ENCODE measurements at places on chromosomes 3 and 15.

DNA sequence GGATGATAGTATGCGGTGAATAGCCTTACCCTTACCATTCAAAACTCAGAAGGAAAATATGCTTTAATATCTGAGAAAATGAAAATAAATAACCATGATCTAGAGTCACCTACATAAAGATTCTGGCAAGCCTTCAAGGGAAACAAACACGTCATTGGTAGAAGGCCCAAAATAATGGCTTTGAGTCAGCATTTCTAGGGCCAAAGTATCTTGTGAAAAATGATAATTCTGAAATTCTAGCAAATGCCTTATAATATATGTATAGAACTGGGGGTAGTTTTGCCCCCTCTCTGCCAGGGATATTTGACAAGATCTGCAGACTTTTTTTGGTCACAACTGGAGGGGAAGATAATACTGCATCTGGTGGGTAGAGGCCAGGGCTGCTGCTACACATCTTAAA lies 15.4 kb downstream of the PLSCR1 start:
- DNase-seq: no peak
- peaks cover 8% of the 10 kb centered on the region for H3K36me3 ChIP-seq
- H3K4me1 ChIP-seq: peaks cover 16% of the 10 kb centered on the region
- H3K27ac ChIP-seq: no peak overlapping the region
- no peaks in the 10 kb centered on the region for H3K27me3 ChIP-seq

GRCh38 chr15:83928392-83928734 lies 274.4 kb downstream of the ADAMTSL3 start:
- no peak for DNase-seq
- H3K4me1 ChIP-seq: no peaks in the 10 kb centered on the region
- no peak overlapping the region for H3K27ac ChIP-seq
- no peak overlapping the region for H3K4me3 ChIP-seq

DNA sequence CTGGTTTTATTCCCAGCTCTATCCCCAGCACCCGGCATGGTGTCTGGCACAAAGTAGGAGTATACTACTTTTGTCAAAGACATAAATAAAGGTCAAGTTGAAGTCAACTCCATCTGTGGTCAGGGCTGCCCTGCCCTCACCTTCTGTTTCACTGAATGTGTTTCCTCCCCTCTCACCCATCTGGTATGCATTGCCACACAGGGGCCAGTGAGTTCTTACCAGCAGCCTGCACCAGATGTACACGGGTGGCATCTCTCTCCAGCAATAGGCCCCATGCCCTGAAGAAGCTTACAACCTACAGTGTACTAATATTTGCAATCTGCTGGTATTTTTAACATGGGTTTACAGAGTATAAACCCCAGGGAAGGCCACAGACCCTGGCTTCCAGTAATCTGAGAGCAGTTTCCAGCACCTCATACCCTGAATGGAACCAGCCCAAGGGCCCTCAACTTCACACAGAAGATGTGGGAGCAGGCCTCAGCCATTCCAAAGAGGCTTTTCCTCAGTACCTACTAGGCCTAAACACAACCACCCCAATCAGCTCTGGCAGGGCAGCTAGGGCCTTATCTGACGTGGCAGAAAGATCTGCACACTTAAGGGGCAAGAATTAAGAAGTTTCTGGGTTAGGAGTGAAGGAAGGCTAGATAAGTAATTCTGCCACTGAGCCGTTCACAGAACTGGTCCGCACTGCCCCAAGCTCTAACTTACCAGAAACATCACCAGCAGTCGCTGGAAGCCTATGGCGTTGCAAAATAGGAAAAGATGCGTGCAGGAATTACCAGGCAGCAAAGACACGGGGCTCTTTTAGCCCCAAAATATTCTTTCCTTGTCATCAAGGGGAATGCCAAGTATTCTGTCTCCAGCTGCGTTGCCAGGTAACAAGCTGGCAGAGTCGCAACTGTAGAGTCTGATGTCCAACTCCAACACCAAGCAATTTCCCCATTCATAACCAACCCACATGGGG lies 2.1 kb downstream of the IDH2 start:
- H3K4me3 ChIP-seq: peak overlapping the region; percentile 93
- no peak for DNase-seq
- H3K4me1 ChIP-seq: peaks cover 53% of the 10 kb centered on the region
- H3K27me3 ChIP-seq: peaks cover 4% of the 10 kb centered on the region
- H3K27ac ChIP-seq: no peak overlapping the region

DNA sequence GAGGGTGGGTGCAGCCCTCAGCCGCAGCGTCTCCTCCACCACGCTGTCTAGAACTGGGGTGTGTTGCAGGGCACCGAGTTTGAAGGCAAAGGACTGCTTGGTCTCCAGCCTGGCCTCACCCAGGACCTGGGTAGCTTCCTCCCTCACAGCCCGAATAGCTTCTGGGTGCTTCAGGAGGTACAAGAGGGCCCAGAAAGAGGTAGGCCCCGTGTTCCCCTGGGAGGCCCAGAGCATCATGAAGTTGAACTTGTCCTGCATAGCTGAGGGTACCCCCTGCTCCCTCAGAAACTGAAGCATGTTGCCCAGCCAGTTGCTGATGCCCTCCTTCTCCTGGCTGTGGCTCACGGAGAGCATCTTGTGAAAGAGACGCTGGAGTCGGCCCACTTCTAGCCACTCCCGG lies 930 bp downstream of the CYP8B1 start:
- no peaks in the 10 kb centered on the region for H3K4me1 ChIP-seq
- H3K27me3 ChIP-seq: peaks cover 31% of the 10 kb centered on the region
- DNase-seq: no peak
- H3K36me3 ChIP-seq: no peaks in the 10 kb centered on the region
- H3K4me3 ChIP-seq: no peak overlapping the region

GRCh38 chr3:53689681-53690080 lies 156.5 kb downstream of the CHDH start:
- no peak for DNase-seq
- H3K4me1 ChIP-seq: no peaks in the 10 kb centered on the region
- H3K27me3 ChIP-seq: peaks cover 1% of the 10 kb centered on the region
- H3K4me3 ChIP-seq: no peak overlapping the region
- no peaks in the 10 kb centered on the region for H3K36me3 ChIP-seq

GRCh38 chr15:42903388-42904324 lies 16.9 kb downstream of the TTBK2 start:
- no peaks in the 10 kb centered on the region for H3K27me3 ChIP-seq
- H3K27ac ChIP-seq: no peak overlapping the region
- H3K4me3 ChIP-seq: no peak overlapping the region
- H3K36me3 ChIP-seq: no peaks in the 10 kb centered on the region

- peaks cover 26% of the 10 kb centered on the region for H3K4me1 ChIP-seq
- DNase-seq: no peak
- H3K4me3 ChIP-seq: peak overlapping the region; percentile 3
- H3K27ac ChIP-seq: no peak overlapping the region
- H3K27me3 ChIP-seq: no peaks in the 10 kb centered on the region
- H3K36me3 ChIP-seq: no peaks in the 10 kb centered on the region
These were observed 104.0 kb downstream of the KLHL25 start for GRCh38 chr15:85690561-85691231.

GRCh38 chr3:73046195-73046594 lies 15.3 kb upstream of the EBLN2 start:
- H3K36me3 ChIP-seq: peaks cover 4% of the 10 kb centered on the region
- no peak for DNase-seq
- H3K4me3 ChIP-seq: no peak overlapping the region
- no peaks in the 10 kb centered on the region for H3K27me3 ChIP-seq
- peaks cover 23% of the 10 kb centered on the region for H3K4me1 ChIP-seq
- H3K27ac ChIP-seq: no peak overlapping the region

DNA sequence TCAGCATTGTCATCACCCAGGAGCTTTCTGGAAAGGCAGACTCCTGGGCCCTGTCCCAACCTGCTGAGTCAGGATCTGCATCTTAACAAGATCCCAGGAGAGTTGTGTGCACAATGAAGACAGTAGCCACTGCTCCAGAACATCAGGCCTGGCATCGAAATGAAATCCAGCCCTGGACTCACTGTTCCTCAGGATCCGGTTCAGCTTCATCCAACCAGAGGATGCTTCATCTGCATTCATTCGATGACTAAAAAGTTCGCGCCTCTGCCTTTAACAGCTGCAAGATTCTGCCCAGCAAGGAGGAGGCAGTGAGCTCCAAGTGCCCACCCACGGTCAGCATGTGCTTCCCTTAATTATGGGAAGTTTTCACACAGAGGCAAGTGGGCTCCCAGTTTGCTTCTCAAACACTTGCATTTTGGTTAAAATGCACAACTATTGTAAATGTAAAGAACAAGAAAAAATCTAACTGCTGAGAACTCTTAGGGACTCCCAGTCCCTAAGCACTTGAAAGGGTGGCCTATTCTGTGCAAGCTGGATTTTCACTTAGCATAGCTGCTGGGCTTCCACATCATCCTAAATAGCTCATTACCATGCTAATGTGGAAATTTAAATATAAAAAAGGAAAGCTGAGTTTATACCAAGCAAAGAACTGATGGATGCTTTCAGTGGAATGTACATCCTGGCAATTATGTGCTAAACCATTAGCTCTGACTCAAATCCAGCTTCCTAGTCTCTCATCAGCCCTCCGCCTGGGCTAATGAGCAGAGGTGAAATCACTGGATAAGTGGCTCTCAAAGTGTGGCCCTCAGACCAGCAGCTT lies 25.5 kb upstream of the ESYT3 start:
- H3K4me1 ChIP-seq: no peaks in the 10 kb centered on the region
- no peaks in the 10 kb centered on the region for H3K27me3 ChIP-seq
- no peak for DNase-seq
- H3K27ac ChIP-seq: no peak overlapping the region

GRCh38 chr15:83339396-83339795 lies 54.9 kb upstream of the BNC1 start:
- no peak overlapping the region for H3K27ac ChIP-seq
- H3K36me3 ChIP-seq: no peaks in the 10 kb centered on the region
- no peak overlapping the region for H3K4me3 ChIP-seq
- DNase-seq: no peak

GRCh38 chr15:43511012-43511885 lies 6.2 kb upstream of the MAP1A start:
- peak; percentile 16 for DNase-seq
- H3K27ac ChIP-seq: peak overlapping the region; percentile 20
- H3K36me3 ChIP-seq: no peaks in the 10 kb centered on the region
- H3K4me1 ChIP-seq: peaks cover 55% of the 10 kb centered on the region

GRCh38 chr3:74824366-74824765 lies 209.9 kb upstream of the CNTN3 start:
- no peaks in the 10 kb centered on the region for H3K27me3 ChIP-seq
- peaks cover 4% of the 10 kb centered on the region for H3K36me3 ChIP-seq
- H3K27ac ChIP-seq: peak overlapping the region; percentile 6
- no peaks in the 10 kb centered on the region for H3K4me1 ChIP-seq
- no peak for DNase-seq
- H3K4me3 ChIP-seq: no peak overlapping the region

DNA sequence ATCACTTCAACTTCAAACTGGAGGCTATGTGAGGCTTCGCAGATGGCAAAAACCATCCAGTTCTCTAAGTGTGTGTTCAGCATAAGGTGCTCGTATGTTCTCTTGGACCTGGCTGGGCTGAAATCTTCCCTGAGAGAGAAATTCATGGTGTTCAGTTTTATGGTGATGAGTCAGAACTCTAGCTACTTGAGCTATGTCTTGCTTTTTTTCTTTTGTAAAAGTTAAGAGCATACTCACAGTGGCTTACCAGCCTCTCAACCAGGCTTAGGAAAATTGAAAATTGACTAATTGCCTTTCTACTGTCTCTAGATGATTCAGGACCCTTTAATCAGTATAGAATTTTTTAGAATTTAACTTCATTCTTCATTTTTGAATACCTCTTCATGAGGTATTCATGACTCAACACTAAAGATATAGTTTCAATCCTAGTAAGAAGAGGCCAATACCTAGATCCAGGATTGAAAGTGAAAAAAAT lies 617.5 kb downstream of the TBL1XR1 start:
- no peaks in the 10 kb centered on the region for H3K27me3 ChIP-seq
- no peaks in the 10 kb centered on the region for H3K4me1 ChIP-seq
- no peak overlapping the region for H3K4me3 ChIP-seq
- H3K27ac ChIP-seq: no peak overlapping the region
- H3K36me3 ChIP-seq: no peaks in the 10 kb centered on the region

GRCh38 chr3:48273594-48274211 lies 32.8 kb downstream of the ZNF589 start:
- H3K4me3 ChIP-seq: peak overlapping the region; percentile 0
- peaks cover 34% of the 10 kb centered on the region for H3K36me3 ChIP-seq
- H3K27me3 ChIP-seq: no peaks in the 10 kb centered on the region
- H3K4me1 ChIP-seq: peaks cover 17% of the 10 kb centered on the region
- peak; percentile 64 for DNase-seq
- H3K27ac ChIP-seq: no peak overlapping the region

- no peak for DNase-seq
- H3K27me3 ChIP-seq: peaks cover 4% of the 10 kb centered on the region
- H3K27ac ChIP-seq: no peak overlapping the region
- no peaks in the 10 kb centered on the region for H3K36me3 ChIP-seq
- no peak overlapping the region for H3K4me3 ChIP-seq
These were observed 178.6 kb upstream of the TRIM42 start for GRCh38 chr3:140499114-140499757.

DNA sequence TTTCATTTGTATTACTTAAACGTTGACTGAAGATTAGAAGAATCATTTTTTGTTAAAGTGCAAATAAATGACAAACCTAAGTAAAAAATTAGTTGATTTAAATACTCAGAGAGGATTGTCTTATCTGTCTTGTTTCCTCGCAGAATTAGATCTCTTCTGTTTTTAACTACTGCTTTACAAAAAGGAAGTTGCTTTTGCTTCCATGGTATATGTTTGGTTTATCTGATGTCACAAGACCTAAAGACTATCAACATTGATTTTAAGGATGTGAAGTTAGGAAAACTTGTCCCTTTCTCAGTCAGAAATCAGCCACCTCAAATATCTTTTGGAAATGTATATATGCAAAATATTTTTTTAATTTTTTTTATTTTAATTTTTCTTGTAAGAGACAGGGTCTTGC lies 28.7 kb downstream of the GPR171 start:
- DNase-seq: no peak
- H3K27me3 ChIP-seq: no peaks in the 10 kb centered on the region
- no peak overlapping the region for H3K4me3 ChIP-seq
- no peaks in the 10 kb centered on the region for H3K36me3 ChIP-seq

- H3K4me1 ChIP-seq: no peaks in the 10 kb centered on the region
- no peak overlapping the region for H3K27ac ChIP-seq
- no peaks in the 10 kb centered on the region for H3K27me3 ChIP-seq
These were observed 106.9 kb downstream of the ULK4 start for GRCh38 chr3:41854956-41855355.

DNA sequence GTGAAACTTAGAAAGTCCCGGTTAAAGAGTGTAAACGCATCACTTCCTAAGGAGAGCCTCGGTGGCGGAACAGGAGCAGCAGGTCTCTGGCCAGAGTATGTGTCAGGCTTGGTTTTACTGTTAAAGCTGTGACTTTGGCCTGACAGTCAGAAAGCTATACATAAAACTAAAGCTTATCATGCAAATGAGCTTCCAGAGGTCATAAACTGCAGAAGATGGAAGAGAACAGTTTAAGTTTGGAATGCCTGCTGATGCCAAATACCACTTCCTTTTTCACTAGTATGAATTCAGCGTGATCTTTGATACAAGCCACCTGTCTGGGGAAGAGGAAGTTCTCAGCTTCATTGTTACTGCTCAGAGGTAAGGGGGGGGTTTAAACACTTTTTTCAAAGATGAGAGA lies 125.1 kb upstream of the CTDSPL start:
- peaks cover 3% of the 10 kb centered on the region for H3K36me3 ChIP-seq
- no peak overlapping the region for H3K4me3 ChIP-seq
- H3K27me3 ChIP-seq: no peaks in the 10 kb centered on the region
- no peak overlapping the region for H3K27ac ChIP-seq
- H3K4me1 ChIP-seq: peaks cover 29% of the 10 kb centered on the region
- no peak for DNase-seq

GRCh38 chr3:98733053-98733811 lies 29.9 kb upstream of the ST3GAL6 start:
- peaks cover 42% of the 10 kb centered on the region for H3K4me1 ChIP-seq
- peak; percentile 32 for DNase-seq
- H3K27me3 ChIP-seq: peaks cover 4% of the 10 kb centered on the region
- peaks cover 7% of the 10 kb centered on the region for H3K36me3 ChIP-seq

GRCh38 chr15:80934761-80935221 lies 54.8 kb downstream of the MESD start:
- peak overlapping the region; percentile 9 for H3K27ac ChIP-seq
- H3K4me3 ChIP-seq: peak overlapping the region; percentile 0

Measured in neural crest cell (in vitro differentiated cells).